Mucosa of descending colon (tissue), 3 donors: ENCODE measurements at places on chromosomes 11 and 22. TPM values are rescaled to one million over a fixed set of nuclear protein-coding genes. Genes with fewer than 3 reads are reported as not detected.

EXPH5 gene
- 79.3 TPM for total RNA-seq

OR52E8 gene
- total RNA-seq: not detected

KCTD14 gene
- 4.3 TPM for total RNA-seq

PHETA2 gene
- 13.5 TPM for total RNA-seq

LUZP2 gene
- total RNA-seq: 1.6 TPM
